ENCODE measurements at places on chromosomes 2 and 18.

DNA sequence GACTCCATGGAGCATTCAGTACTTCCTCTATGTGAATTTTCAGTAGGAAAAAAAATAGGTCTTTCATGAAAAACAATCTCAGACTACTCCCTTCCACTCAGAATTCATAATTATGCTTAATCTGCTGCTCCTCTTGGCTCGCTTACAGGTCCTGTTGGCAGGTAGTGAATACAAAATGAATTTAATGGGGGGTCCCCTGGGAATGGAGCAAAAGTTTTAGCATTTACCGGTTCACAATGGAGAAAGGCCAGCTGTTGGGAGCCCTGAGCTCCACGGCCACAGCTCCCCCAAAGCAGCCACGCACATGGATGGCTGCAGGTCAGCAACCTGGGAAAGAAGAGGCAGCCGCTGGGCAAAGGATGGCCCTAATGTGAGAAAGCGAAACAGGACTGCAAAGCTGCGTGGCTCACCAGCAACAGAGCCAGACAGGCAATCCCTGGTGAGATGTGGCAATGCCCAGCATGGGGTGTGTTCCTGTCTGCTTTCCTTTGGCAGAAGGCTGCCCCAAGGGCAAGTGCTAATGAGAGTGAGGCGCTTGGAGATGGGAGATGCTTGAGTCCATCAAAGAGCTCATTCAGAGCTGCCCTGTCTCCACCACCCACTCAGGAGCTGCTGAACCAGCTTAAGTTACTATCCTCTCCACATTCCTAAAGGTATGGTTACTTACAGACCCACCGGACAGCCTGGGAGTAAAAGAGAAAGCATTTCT is 447.4 kb downstream of the EPHA4 start:
- DNase-seq: no peak

DNA sequence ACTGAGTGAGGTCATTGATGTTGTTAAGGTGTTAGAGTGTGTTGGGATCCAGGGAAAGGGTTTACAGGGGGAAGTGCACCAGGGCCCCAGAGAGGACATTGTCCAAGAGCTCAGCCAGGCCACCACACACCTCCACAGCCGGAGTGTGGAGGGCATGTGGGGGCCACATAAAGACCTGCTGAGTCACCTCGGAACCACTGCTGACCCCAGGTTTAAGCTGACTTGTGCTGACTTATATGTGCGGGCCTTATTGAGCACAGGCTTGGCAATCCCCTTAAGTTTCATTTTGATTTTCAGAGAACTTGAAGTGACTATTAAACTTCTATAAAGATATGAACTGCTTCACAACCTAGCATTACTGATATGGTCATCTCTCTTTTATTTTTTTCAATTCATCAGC is 166.2 kb upstream of the MAP3K20 start:
- DNase-seq: no peak

DNA sequence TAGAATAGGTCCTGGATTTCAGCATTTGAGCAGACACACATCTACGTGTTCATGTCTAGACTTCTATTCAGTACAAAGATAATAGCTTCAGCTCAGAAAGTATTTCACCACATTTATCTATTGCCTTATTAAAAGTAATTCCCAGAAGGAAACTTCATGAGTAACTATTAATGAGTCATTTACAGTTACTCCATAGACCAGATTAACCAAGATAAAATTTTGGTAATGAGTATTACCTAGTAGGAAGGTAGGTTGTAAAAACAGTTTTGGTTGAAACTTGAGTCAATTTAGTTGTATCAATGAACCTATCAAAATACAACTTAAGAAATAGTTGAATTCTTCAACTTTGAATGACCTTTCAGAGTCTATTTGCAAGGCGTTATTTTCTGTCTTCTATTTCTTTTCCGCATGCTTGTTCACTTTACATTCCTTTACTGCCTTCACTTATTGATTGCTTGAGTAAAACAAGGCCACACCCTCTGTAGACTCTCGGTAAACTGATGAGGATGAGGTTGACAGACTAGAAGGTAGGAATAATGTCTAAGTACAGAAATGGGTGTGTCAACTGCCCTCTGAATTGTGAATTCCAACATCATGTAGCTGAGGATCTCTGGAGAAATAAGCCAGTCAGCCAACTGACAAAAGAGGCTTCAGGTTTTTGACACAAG is 1165.6 kb upstream of the ZEB2 start:
- no peak for DNase-seq

- no peak for DNase-seq
Measured at GRCh38 chr2:42127425-42128424, 41.4 kb upstream of the EML4 start.

- DNase-seq: no peak
Measured at GRCh38 chr2:156329031-156329926, 3.2 kb downstream of the NR4A2 start.

- DNase-seq: no peak
Measured at GRCh38 chr2:8571792-8572499, 109.9 kb upstream of the ID2 start.

Data from activated CD4-positive, alpha-beta T cell treated with anti-CD3 and anti-CD28 coated beads, Interleukin-2, amount 50 U/mL, for 16 hours (primary cell).